ENCODE measurements at places on chromosomes 2 and 18.

- H3K27ac ChIP-seq = peak overlapping the region; percentile 70
- peaks cover 42% of the 10 kb centered on the region for H3K4me1 ChIP-seq
- no peaks in the 10 kb centered on the region for H3K27me3 ChIP-seq
Observed at GRCh38 chr2:47221946-47222345, 66.8 kb upstream of the STPG4 start.

DNA sequence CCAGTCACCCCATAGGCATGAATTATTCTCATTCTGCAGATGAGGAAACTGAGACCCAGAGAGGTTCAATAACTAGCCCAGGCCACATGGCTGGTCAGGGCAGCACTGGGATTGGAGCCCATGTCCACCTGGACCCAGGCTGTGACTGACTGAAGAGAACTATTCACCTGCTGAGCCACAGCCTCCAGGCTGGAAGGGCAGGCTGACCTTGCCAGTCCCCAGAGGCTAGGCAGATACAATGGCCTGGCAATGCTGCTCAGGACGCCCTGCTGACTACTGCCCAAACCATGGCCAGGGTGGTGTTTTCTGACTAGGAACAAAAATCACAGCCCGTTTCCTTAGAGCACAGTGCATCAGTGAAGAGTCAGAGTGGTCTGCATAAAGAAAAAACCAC, 36.8 kb downstream of the HS6ST1 start:
- no peak overlapping the region for H3K4me3 ChIP-seq
- peaks cover 3% of the 10 kb centered on the region for H3K4me1 ChIP-seq
- H3K27ac ChIP-seq = no peak overlapping the region
- DNase-seq = no peak
- no peaks in the 10 kb centered on the region for H3K36me3 ChIP-seq
- H3K27me3 ChIP-seq = no peaks in the 10 kb centered on the region

DNA sequence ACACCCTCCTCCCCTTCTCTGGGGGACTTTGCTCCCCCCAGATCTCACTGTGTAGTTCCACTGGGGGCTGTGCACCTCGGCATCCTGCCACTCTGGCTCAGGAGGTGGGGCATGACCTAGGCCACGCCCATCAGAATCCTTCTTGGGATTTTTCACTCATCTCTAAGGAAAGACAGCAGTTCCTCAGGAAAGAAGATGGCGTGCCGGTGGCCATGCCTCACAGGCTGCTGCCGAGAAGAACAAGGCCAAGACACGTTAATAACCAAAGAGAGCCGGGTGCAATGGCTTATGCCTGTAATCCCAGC, 3.2 kb downstream of the NMUR1 start:
- DNase-seq = no peak
- H3K36me3 ChIP-seq = no peaks in the 10 kb centered on the region
- no peak overlapping the region for H3K4me3 ChIP-seq
- H3K4me1 ChIP-seq = peaks cover 2% of the 10 kb centered on the region
- no peaks in the 10 kb centered on the region for H3K27me3 ChIP-seq
- H3K27ac ChIP-seq = no peak overlapping the region

GRCh38 chr2:169525434-169525833, 15.9 kb downstream of the KLHL41 start:
- no peak overlapping the region for H3K27ac ChIP-seq
- no peaks in the 10 kb centered on the region for H3K27me3 ChIP-seq
- no peaks in the 10 kb centered on the region for H3K36me3 ChIP-seq
- H3K4me3 ChIP-seq = no peak overlapping the region

GRCh38 chr2:217614096-217614495, 388.7 kb downstream of the TNS1 start:
- no peak overlapping the region for H3K27ac ChIP-seq
- H3K4me3 ChIP-seq = no peak overlapping the region
- H3K4me1 ChIP-seq = no peaks in the 10 kb centered on the region
- no peaks in the 10 kb centered on the region for H3K27me3 ChIP-seq

- no peaks in the 10 kb centered on the region for H3K27me3 ChIP-seq
- H3K27ac ChIP-seq = no peak overlapping the region
- H3K4me1 ChIP-seq = no peaks in the 10 kb centered on the region
- DNase-seq = no peak
Observed at GRCh38 chr2:167136879-167137596, 248.8 kb downstream of the XIRP2 start.

DNA sequence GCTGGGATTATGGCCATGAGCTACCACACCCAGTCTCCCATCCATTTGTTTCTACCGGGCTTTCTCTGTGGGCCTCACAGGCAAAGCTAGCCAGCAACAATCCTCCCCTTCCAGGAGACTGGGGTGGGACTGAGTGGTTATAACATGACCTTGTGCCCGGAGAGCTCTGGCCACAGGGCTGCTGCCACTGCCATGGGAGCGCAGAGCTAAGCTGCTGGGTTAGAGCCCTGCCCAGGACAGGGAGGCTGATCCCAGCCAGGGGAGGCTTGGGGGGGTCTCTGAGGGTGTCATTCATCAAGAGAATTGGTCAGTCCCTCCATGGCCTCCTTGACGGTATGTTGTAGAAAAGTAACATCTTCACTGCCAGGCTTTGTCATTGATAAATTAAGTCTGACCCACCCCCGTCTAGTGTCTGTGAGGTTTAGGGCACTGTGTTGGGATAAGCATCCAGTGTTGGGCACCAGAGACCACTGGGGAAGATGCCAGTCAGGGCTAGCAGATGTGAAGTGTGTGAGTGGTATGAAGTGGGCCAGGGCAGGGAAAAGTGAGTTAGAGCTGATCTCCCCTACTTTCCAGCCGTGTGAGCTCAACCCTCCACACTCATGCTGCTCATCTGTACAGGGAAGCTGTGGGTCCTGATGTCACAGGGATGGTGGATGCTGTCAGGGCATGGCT, 368.4 kb upstream of the HS6ST1 start:
- H3K27ac ChIP-seq = no peak overlapping the region
- no peaks in the 10 kb centered on the region for H3K27me3 ChIP-seq
- no peaks in the 10 kb centered on the region for H3K36me3 ChIP-seq
- no peaks in the 10 kb centered on the region for H3K4me1 ChIP-seq
- no peak for DNase-seq
- no peak overlapping the region for H3K4me3 ChIP-seq

DNA sequence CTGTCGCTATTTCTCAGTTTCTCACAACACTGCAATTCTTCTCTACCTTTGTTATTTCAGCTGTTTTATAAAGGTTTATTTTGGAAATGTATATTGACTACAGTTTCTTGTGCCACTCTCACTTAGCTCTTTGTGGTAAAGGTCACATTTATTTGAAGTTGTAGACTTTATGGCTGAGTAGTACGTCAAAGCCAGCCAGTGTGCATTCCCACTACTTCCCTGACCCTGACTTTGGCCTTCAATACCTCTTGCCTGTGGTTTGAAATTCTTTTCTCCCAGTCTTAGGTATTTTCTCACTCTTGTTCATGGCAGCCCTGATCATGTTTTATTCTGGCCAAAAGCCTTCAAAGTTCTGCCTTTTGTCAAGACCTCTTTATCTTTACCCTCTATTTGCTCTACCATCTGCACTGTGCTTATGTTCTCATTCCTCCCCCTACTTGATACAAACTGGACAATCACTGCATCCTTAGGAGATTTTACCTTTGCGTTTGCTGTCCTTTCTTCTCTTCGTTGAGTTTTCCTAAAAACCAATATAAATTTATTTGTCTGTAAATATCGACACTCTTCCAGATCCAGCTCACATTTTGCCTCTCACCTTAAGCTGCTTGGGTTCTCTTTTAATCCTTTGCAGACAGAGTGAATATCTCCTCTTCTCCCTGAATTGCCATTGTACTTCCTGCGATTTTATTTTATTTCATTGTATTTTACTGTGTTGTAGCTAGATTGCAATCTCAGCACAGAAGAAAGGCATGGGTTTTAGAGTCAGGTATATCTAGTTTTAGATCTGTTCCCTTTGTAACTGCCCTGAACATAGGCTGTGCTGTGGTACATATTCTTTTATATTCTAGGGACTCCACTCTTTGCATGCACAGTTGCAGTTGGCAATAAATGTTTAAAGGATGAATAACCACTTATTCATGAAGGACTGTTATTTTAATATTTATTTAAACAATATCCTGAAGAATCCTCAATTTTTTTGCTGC, 31.2 kb downstream of the GULP1 start:
- H3K27ac ChIP-seq = peak overlapping the region; percentile 61
- H3K4me3 ChIP-seq = no peak overlapping the region
- no peaks in the 10 kb centered on the region for H3K36me3 ChIP-seq
- peaks cover 54% of the 10 kb centered on the region for H3K4me1 ChIP-seq
- H3K27me3 ChIP-seq = no peaks in the 10 kb centered on the region

DNA sequence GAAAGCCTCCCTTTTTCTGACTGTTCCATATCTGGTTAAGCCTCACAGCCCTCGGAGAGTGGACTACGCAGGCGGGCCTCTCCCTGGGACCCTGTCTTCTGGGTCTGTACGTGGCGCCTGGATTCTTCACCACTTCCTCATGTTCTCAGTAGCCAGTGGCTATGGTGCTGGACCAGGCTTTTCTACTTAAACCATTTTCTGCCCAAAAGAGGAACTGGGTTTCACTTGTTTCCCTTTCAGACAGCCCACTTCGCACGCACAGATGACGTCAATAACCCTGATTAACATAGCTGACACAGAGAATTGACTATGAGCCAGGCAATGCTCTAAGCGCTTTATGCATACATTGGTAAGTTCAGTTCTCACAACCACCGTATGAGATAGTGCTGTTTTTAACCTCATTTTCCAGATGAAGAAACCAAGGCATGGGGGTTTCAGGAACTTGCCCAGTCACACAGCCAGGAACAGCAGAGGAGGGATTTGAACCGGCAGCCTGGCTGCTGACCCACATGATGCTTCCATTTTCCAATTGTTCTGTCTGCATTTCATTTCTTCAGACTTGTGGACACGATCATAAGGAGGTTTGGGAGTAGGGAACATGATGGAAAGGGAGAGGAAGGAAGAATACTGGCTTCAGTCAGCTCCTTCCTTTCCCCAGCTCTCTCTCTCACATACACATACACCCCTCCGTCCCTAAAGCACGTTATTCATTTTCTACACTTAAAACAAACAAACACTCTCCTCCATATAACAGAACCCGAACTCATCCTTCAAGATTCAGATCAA, 41.7 kb downstream of the MYOM1 start:
- H3K27me3 ChIP-seq = no peaks in the 10 kb centered on the region
- no peak overlapping the region for H3K27ac ChIP-seq
- H3K4me1 ChIP-seq = no peaks in the 10 kb centered on the region

- DNase-seq = no peak
- no peak overlapping the region for H3K4me3 ChIP-seq
- no peak overlapping the region for H3K27ac ChIP-seq
- H3K27me3 ChIP-seq = peaks cover 33% of the 10 kb centered on the region
- peaks cover 6% of the 10 kb centered on the region for H3K4me1 ChIP-seq
- no peaks in the 10 kb centered on the region for H3K36me3 ChIP-seq
Observed at GRCh38 chr2:64223055-64223454, 78.8 kb upstream of the PELI1 start.

DNA sequence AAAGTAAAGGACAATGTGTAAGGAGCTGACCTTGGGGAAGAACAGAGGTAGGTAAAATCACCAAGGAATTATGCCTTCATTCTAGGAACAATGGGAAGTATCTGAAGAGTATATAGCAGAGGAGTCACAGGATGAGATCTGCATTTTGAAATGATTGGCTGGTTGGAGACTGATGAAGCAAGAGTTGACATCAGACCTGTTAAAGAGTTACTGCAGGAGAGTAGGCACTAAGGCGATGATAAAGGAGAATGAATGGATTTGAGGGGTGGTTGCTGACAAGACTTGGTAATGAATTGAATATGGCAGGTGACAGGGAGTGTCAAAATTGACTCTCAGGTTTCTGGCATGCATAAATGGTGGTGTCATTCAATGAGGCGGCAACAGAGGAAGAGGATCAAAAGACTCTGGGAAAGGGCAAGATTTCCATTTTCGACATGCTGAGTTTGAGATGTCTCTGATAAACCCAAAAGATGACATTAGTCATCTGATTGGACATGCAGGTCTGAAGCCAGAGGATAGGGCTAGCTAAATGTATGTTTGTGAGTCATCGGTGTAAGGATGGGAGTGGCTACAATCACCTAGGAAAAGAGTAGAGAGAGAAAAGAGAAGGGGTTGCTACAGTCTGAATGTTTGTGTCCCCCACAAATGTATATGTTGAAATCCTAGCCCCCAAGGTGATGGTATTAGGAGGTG, 236.5 kb downstream of the DYM start:
- no peaks in the 10 kb centered on the region for H3K27me3 ChIP-seq
- H3K4me3 ChIP-seq = no peak overlapping the region

- no peak overlapping the region for H3K4me3 ChIP-seq
- H3K27ac ChIP-seq = no peak overlapping the region
- no peaks in the 10 kb centered on the region for H3K27me3 ChIP-seq
- H3K4me1 ChIP-seq = peaks cover 8% of the 10 kb centered on the region
Observed at GRCh38 chr2:218327451-218328210, 29.0 kb upstream of the CATIP start.

DNA sequence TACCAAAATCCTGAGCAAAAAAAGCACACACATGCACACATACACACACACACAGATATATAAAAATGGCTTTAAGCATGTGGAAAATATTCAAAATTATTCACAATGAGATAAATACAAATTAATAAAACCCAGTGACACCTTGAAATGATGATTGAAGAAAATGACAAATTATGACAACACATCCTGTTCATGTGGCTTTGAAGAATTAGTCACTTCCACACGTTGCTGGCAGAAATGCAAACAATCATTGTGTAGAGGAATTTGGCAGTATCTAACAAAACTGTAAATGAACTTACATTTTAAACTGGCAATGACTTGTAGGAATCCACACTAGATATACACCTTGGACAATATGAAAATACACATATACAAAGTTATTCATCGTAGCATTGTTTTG, 95.8 kb upstream of the RGPD4 start:
- H3K27me3 ChIP-seq = no peaks in the 10 kb centered on the region
- no peak overlapping the region for H3K27ac ChIP-seq
- peak; percentile 54 for DNase-seq
- H3K4me1 ChIP-seq = no peaks in the 10 kb centered on the region
- H3K4me3 ChIP-seq = no peak overlapping the region

GRCh38 chr2:160680974-160681373, 187.4 kb upstream of the RBMS1 start:
- H3K4me1 ChIP-seq = no peaks in the 10 kb centered on the region
- no peak overlapping the region for H3K27ac ChIP-seq
- H3K4me3 ChIP-seq = no peak overlapping the region
- H3K36me3 ChIP-seq = no peaks in the 10 kb centered on the region
- DNase-seq = no peak
- no peaks in the 10 kb centered on the region for H3K27me3 ChIP-seq

All from Panc1 (cell line).